DMS 273 treated with DMSO at 0.1 percent for 48 hours (cell line): ENCODE measurements at places on chromosomes 12 and 14.

DNA sequence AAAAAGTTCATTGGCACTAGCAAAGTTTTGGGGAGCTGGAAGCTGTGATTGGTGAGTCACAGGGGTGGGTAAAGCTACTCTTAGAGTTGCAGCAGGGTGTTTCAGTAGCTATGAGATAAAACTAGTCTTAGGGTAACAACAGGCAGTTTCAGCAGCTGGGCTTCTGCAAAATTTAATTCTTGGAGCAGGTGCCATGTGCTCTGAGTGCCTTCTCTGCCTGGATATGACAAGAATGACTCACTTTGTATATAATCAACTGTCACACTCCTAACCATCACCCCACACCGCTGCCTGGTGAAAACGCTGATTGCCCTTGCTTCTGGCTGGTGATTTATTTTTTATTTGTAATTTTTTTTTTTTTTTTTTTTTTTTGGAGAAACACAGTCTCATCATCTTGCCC is 10.5 kb upstream of the PLBD2 start:
- no peak for DNase-seq

DNA sequence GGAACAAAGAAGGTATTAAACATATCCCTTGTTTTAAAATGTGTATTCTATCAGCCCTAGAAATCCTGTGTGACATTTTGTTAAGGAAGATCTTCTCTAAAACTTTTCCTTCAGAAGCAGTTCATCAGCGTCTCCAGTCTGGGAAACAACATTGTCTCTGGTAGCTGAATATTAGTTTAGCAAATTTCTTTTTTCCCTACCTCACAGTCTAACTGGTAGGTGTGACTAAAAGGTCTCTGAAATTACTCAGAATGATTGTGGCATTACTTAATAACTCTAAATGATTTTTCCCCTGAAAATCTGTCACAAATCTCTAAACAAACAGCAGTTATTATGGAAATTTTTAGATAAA is 1044.8 kb downstream of the FLRT2 start:
- DNase-seq: no peak

DNA sequence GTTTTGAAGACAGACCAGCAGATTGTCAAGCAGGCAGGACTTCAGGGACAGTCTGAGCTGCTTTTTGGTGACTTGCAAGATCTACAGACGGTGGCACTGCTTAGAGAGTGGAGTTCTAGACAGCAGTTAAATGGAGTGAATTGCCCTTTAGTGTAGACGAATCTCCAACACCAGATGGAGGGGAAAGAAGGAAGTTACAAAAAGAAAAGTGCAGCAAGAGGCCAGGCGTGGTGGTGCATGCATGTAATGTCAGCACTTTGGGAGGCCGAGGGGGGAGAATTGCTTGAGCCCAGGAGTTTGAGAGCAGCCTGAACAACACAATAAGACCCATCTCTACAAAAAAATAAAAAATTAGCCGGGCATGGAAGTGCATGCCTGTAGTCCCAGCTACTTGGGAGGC is 8.4 kb upstream of the HHIPL1 start:
- DNase-seq: no peak

DNA sequence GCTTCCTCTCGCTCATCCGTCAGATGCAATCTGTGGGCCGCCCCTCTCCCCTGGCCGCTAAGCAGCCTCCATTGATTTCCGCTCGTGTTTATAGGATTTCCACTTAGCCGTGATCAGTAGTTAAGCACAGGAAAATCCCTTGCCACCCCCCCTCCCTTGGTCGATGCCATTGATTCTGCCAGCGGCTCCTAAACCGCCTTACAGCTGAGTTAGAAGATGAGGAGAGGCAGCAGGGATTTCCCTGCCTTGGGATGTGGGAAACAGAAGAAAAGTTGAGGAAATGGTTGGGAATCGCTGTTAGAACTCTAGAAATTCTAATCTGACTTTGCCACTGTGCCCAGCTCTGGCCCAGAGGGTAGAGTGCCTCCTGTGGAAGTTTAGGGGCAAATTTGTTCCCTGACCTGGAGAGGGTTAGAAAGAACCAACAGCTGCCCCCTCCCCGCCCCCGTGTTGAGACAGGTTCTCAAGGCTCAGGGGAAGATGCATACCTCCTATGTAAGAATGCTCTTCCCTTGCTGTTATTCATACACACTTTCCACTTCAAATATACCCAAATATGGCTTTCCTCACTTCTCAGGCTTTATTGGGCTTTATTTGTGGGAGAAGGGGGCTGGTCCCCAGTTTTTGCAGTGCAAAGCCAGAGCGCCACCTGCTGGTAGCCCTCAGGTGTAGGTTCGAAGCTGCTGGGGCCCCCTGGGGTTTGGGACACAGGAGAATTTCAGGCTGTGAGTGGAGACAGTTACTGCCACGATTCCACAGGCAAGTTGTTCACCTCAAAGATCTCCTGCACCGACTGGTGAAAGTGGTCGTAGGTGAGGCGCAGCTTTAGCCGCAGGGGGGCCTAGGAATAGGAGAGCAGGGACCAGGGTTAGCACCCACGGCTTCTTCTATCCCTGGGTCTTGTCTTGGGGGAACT is 3.2 kb downstream of the THTPA start:
- DNase-seq: peak; percentile 6

- no peak for DNase-seq
Measured at GRCh38 chr12:107513636-107514400, 171.8 kb upstream of the PWP1 start.

GRCh38 chr12:51863933-51864832 is 15.7 kb upstream of the FIGNL2 start:
- DNase-seq: no peak

DNA sequence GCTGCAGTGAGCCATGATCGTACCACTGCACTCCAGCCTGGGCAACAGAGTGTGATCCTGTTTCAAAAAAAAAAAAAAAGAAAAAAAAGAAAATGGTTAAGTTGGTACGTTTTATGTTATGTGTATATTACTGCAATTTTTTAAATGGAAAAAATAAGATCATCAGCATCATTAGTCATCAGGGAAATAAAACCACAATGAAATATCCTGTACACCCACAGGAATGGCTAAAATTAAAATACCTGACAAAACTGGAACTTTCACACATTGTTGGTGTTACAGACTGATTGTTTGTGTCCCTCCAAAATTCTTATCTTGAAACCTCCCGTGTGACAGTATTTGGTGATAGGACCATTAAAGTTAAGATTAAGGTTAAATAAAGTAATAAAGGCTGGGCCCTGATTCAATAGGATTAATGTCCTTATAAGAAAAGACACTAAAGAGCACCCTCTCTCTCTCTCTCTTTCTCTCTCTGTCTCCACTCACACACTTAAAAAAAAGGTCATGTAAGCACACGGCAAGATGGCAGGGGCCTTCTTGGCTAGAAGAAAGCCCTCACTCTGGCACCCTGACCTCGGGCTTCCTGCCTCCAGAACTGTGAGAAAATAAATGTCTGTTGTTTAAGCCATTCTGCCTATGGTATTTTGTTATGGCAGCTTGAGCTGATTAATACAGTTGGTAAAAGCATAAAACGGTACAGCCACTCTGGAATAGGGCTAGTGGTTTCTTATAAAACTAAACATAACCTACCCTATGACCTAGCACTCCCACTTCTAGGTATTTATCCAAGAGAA is 48.3 kb upstream of the ZFP36L1 start:
- no peak for DNase-seq
